T-helper 22 cell (primary cell): ENCODE measurements at places on chromosomes 16 and 17.
A peak's percentile ranks its signal among the peaks of the same experiment; 100 is the strongest.

DNA sequence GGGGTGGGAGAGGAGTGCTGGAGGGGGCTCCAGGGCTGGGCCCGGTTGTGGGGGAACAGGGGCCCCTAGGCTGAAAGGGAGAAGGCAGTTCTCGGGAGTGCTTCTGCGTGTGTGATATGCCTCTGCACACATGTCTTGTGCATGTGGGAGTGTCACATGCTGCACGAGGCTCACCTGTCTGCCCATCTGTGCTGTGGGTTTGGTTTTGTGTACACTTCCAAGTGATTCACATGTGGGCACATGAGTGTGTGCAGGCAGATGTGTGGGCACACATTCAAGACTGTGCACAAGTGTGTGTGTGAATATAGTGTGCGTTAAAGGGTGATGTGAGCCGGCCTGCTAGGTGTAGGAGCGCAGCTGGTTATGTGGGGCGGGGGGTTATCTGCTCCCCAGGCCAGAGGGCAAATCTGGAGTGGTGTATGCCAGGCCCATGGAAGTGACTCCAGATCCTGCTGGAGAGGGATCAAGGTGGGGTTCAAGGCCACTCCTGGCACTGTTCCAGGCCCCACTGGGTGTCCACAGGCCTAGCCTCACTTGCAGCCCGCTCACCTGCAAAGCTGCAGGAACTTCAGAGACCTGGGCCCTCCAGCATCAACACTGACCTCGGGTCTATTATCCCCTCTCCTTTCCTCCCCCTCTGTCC is 3.8 kb upstream of the BAHCC1 start:
- DNase-seq: no peak

GRCh38 chr16:64074706-64075105 is 1047.2 kb downstream of the CDH11 start:
- DNase-seq: no peak

DNA sequence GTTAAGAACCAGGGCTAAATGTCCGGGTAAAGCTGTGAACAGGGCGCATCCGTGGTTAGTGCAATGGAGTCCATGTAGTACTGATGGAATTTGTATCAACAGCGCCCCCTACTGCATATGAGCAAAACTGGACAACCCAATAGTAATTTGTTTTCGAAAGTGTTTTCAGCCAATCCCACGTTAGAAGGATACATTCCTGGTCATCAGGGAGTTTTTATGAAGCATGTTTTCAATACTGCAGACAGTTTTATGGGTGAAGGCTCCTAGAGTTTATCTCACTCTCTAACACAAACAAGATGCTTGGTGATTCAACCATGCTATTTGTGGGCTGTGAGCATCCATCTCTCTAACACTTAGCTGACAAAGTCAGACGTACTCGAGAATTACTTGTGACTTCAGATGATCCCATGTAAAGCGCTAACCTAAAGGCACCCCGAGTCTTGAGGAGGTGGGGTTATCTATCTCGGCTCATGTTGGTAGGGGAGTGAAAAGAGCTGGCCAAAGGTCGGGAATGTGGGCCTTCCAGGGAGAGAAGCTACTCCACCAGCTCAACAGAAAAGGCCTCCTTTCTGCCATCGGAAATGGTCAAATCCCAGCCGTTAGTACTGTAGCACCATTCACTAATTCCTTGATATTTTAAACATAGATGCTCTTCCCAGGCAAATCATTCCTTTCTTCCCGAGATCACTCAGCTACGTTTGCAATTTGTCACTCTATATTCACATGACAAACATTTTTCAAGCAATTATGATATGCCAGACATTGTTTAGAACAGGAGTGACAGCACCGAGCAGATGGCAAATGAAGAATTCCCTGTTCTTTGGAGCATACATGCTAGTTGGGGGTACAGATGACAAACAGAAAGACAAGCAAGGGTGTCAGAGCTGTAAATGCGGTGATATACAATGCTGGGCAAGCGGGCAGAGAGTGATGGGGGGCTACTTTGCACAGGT is 46.9 kb upstream of the HNF1B start:
- DNase-seq: no peak

- DNase-seq: no peak
These were observed 3.8 kb upstream of the PRSS33 start for GRCh38 chr16:2791174-2791573.

GRCh38 chr16:351804-352520 is 561 bp downstream of the AXIN1 start:
- peak; percentile 40 for DNase-seq

- DNase-seq: no peak
These were observed 58.1 kb upstream of the COX10 start for GRCh38 chr17:14011036-14011692.

DNA sequence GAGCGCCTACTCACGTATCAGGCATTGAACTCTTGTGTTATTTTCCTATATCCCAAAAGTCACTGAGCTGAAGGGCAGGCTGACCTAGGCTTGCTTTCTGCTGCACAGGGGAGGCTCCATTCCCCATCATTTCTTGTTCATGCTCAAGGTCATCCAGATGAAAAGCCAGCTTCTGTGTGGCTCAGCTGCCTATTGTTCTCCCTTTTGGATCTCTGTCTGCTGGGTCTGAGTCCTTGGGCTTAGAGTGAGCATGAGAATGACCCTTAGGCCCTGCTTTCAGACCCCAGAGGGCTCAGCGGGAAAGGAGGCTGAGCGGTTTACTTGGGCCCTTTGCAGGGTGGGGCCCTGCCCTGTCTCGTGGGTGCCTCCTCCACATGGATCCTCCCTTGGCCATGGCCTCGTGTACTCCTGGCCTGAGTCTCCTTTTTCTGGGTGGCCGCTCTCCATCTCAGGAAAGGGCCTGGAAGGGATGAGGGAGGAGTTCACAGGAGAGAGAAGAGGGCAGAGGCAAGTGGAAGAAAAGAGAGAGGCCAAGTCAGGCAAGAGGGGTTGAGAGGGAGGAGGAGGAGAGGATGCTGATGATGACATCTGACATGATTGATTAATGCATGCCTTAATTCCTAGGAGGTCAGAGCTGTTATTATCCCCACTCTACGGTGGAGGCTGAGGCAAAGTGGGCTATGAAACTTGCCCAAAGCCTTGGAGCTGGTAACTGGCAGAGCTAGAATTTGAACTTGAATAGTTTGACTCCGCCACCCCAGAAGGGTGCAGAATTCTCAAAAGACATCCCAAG is 19.8 kb upstream of the MAP3K14 start:
- DNase-seq: no peak

GRCh38 chr17:55816532-55817396 is 65.9 kb downstream of the PCTP start:
- DNase-seq: no peak

- DNase-seq: no peak
These were observed 25.4 kb downstream of the RTN4RL1 start for GRCh38 chr17:1999557-2000251.

DNA sequence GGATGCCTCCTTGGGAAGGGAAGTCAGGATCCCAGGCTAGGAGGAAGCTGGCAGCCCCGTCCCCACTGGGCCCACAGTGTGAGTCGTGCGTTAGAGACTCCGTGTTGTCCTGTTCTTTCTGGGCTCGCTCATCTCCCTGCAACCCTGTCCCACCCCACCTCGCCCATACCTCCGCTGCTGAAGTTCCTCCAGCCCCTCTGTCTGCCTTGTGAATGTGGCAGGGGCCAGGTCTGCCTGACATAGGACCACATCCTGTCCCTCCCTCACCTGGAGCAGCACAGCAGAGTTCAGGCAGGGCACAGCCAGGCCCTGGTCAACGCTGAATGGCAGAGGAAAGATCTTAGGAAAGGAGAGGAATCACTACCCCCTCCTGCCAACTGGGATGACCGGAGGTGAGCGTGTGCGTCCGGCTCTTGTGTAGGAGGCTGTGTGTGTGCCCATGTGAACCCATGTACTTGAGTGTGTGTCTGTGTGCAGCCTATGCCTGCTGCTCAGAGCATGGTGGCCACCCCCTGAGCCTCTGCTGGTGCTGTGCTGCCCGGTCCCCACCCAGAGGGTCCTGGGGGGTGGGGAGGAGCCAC is 12.8 kb downstream of the KCNJ18 start:
- no peak for DNase-seq

- no peak for DNase-seq
These were observed 878 bp downstream of the TAOK1 start for GRCh38 chr17:29390851-29391631.

GRCh38 chr17:48068491-48068961 is 20.4 kb downstream of the NFE2L1 start:
- no peak for DNase-seq

DNA sequence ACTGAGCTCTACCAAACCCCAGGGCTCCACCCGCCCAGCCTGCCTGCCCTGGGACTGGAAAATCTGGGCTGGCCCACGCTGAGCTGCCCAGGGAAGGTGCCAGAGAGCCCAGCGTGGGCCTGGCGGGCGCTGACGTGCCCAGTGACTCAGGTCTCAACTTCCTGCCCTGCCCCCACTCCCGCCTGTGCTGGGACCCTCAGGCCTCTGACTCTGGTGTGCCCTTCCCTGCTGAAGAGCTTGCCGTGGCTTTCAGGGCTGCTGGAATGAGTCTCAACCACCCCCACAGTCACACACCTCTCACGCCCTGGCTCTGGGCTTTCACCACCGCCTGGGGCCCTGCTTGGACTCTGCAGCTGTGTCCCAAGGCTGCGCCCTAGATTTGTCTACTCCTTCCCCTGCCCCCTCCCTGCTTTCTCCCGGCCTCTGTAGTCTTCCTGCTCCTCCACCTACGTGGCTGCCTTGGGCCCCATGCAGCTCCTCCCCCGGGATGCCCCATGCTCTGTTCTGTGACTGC is 10.4 kb downstream of the LLGL1 start:
- DNase-seq: no peak

DNA sequence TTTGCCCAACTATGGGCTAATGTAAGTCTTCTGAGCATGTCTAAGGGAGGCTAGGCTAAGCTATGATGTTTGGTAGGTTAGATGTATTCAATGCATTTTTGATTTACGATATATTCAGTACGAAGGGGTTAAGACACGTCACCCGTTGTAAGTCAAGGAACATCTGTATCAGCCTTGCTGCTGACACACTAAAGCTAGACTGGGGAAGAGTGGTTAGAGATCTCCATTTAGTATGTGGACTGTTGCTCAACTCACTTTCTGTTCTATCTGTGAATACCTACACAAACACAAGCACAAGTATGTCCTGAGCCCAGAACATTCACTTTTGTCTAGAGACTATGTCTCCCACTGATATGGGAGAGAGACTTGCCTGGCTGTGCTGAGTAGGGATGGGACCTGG is 71.5 kb downstream of the VMP1 start:
- no peak for DNase-seq

- no peak for DNase-seq
These were observed 26.2 kb downstream of the C16orf78 start for GRCh38 chr16:49399594-49400364.

GRCh38 chr17:21375757-21376080 is 438 bp upstream of the KCNJ12 start:
- DNase-seq: no peak

DNA sequence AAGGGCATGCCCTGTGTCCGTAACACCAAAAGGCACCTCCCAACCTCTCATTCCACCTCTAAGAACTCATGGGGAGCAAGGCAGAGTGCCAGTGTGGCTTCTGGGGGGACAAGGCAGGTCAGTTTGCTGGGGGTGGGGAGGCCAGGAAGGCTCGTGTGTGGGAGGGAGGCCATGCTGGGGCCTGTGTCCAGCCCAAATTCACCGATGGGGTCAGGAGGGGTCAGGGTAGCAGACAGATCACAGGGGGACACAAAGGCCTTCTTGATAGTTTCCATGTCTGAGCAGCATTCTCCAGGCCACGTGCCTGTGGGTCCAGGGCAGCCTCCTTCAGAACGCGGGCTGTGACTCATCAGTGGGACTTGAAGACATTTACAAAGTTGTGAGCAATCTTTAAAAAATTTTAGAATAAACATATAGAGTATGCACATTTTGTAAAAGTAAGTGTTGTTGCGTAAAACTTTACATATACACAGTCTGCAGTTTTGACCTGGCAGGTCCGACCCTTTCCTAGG is 20.9 kb downstream of the SPACA3 start:
- no peak for DNase-seq
